NCI-H1436 treated with DMSO at 0.1 percent for 48 hours (cell line): ENCODE measurements at places on chromosomes 5 and 9.

DNA sequence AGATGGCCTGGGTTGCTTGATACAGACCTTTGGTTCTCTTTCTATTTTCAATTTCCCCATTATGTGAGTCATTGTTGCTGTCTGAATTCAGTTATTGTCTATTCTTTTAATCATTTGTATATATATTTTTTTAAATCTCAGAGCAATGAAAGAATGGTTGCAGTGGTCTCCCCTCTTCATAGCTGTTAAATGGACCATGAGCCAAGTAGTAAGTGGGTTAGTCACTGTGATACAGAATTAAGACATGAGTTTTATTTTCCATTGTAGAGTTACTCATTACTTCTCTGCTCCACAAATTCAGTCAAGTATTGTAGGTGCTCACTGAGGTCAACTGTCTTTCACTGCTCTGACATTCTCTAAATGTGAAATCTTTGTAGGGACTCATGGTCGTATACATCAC is 174.6 kb upstream of the GRAMD2B start:
- DNase-seq: no peak

GRCh38 chr5:57884346-57885102 is 401.9 kb upstream of the ACTBL2 start:
- no peak for DNase-seq

DNA sequence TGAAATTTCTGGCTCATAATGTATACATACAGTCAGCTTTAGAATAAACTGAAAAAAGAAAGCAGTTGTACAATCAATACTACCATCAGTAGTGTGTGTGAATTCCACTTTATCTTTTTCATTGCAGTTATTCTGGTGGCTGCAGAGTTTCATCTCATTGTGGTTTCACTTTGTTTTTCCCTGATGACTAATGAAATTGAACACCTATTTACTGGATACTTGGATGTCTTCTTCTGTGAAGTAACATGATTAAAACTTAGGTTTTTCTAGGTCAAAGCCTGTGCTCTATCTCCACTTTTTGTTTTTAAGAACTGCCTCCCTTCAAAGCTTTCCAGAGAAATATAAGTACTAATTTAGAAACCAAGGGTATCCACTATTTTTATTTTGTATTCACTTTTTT is 174.3 kb downstream of the TRPM3 start:
- no peak for DNase-seq

DNA sequence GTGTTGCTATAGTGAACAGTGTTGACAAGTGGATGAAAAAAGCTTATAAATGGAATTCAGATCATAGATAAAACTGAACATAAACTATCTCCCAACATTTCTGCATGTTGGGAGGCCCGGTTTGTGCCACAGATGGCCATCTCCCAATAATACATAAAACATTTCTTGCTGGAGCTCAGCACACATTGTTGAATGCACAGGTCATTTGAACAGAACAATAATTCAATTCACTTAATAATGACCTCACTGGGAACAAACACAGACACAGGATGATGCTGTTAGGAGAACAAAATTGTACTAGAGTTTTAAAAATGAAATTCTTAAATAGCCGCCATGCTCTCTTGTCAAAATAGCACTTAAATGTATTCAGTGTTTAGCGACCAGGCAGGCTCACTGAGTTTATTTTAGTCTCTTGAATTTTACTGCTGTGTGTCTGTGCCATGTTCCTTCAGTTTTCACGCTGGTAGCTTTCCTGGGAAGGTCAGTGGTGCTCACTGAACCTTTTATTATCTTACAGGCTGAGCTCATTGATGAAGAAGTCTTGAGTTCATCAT is 85.0 kb upstream of the SSBP2 start:
- no peak for DNase-seq

DNA sequence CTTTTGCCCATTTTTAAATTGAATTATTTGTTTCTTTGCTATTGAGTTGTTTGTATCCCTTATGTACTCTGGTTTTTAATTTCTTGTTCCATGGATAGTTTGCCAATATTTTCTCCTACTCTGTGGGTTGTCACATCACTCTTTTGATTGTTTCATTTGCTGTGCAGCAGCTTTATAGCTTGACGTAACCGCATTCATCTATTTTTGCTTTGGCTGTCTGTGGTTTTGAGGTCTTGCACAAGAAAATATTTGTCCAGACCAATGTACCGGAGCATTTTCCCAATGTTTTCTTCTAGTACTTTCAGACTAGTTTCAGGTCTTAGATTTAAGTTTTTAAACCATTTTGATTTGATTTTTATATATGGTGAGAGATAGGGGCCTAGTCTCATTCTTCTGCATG is 36.2 kb upstream of the ZNF366 start:
- DNase-seq: no peak

- no peak for DNase-seq
Observed at GRCh38 chr9:79591458-79591857, 19.7 kb downstream of the TLE4 start.

DNA sequence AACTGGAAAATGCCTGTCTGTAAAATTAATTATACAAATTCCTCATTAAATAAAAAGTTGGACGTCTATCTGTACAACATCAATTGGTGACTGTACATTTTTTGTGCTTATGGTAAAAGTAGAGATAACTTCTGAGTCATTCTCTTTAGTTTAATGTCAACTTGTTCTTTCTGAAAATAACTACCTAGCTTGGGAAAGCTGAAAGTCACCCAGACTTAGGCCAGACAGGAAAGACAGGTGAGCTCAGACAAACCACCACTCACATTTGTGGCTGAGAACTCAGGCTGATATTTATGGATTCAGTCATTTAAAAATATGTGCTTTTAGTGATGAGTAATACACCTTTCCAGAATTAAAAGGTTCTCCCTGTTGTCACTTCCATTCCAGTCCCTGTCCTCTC is 31.9 kb upstream of the ENTREP1 start:
- DNase-seq: no peak

- no peak for DNase-seq
Observed at GRCh38 chr5:179599100-179599499, 24.4 kb downstream of the HNRNPH1 start.

DNA sequence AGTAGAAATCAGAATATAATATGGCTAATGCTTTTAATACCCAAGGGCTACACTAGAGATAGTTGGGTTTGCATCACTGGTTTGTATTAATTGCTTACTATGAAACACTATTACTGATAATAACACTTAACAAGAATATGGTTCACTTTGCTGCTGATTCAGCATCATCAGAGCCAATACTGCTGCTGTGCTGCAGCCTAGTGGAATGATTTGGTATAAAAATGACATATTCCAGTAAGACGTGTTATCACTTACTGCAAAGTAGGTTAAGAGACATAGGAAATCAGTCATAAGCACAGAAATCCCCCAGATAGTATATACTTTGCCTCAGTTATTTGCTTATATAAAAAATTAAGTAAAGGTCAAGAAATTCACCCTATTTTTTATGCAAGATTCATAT is 2.8 kb downstream of the CDH10 start:
- no peak for DNase-seq

GRCh38 chr9:135501261-135502167 is 1.0 kb downstream of the MRPS2 start:
- DNase-seq: no peak

DNA sequence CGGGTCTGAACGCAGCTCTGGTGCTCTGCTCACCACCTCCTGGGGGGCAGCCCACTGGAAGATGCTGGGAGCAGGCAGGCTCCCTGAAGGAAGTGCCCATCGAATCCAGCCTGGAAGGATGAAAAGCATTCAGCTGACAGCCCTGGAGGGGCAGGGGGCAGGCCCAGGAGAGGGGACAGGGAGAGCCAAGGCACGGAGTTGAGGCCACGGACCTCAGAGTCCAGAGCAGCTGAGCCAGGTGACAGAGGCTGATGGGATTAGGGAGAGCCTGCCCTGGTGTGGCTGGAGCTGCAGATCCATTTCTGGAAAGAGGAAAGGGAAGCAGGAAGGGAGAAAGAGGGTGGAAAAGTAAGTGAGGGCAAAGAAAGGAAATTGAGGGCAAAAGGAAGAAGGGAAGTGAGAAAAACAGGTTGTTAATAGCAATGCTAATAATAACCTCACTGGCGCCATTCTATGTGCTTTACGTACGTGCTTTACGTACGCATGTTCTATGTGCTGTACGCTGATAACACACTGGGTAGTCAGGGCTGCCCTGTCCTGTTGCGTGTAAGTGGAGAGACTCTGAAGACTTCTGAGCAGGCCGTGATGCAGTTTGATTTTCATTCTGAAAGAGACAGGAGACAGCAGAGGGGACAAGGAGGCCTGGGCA is 52.6 kb downstream of the LMX1B start:
- DNase-seq: no peak

DNA sequence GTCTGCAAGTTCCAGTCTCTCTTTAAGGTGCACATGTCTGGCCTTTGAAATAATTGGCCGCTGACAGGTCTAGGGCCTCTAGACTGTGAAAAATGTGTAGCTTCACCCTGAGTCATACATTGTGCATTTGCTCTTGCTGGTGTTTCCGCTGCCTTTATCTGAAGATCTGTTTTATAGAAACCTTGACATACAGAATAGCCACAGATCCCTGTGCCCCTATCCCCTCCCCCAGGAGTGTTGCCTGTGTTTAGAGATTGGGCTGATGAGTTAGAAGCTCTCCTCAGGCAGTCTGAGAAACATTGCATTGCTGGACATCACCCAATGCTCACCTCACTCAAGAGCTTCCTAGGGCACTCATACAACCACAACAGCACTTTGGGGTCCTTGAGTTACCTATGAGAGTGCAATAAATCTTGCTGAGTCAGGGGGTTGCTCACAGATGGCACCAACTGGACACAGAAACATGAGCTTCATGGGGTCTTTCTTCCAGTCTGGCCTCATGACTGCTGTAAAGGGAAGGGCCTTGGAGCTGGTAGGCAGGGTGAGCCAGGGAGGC is 3.8 kb upstream of the ZNF782 start:
- DNase-seq: no peak

- no peak for DNase-seq
Observed at GRCh38 chr5:155181542-155181941, 168.0 kb downstream of the KIF4B start.

GRCh38 chr9:97366476-97366875 is 45.4 kb upstream of the TDRD7 start:
- no peak for DNase-seq

DNA sequence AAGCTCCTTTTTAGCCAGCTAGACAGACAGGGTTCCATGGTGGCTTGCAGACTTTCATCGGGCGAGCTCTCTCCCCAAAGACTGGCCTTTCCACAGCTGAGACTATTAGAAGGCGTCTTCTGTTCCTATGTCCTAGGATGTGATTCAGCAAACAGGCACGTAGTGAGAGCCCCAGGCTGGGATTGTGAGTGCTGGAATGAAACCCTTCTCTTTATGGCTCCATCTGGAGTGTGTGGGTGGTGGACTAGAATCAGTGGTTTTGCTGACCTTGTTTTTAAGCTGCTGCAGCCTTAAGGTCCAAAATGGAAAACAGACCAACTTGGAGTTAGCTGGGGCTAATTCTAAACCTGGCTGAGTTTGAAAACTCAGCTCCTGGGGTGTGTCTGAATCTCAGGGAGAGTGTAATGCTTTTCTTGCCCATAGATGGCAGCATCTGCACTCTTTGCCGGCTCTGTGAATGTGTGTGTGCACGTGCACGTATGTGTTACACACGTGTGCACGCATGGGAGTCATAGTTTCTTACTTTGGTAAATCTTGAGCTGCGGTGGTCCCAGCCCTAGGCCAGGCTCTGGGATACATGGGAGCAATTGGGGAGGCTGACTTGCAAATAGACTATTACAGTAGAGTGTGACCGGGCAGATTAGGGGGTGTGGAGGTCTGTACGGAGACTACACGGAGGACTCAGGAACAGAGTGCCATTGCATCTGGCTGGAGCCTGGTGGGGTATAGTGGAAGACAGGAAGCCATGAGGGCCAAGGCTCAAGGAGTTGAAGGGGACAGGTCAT is 10.7 kb downstream of the GSN start:
- no peak for DNase-seq

DNA sequence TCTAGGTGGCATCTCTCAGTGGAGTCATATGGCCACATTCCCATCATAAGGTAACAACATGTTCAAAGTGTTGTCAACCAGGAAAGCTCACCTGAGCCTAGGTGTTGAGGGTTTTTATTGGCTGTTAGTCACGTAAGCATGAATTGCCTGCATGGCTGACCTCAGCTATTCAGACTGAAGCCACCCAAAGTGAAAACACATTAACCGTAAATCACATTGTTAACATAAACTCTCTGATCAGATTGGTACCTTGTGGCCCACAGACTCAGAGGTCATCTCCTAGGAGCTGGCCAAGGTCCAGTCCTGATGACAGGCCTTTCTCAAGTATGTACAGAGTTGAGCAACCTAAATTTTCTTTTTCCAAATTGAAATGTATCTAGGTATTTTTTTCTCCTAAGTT is 26.7 kb downstream of the SRFBP1 start:
- no peak for DNase-seq

DNA sequence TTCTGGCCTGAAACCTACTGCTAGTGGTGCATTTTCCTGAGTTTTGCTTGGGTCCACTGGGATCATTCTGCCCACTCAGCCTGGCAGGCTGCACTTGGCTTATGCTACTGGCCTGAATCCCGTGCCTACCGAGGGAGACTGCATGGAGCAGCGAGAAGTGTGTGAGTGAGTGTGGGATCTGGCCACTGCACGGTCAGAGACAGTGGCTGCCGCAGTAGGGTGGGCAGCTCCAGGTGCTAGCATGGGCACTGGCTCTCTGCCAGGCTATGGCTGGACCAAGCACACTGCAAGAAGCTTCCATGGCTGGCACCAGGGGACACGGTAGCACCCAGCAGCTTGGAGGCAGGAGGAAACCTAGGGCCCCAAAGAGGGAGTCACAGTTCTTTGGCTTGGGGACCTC is 1058.7 kb upstream of the ACO1 start:
- DNase-seq: no peak

DNA sequence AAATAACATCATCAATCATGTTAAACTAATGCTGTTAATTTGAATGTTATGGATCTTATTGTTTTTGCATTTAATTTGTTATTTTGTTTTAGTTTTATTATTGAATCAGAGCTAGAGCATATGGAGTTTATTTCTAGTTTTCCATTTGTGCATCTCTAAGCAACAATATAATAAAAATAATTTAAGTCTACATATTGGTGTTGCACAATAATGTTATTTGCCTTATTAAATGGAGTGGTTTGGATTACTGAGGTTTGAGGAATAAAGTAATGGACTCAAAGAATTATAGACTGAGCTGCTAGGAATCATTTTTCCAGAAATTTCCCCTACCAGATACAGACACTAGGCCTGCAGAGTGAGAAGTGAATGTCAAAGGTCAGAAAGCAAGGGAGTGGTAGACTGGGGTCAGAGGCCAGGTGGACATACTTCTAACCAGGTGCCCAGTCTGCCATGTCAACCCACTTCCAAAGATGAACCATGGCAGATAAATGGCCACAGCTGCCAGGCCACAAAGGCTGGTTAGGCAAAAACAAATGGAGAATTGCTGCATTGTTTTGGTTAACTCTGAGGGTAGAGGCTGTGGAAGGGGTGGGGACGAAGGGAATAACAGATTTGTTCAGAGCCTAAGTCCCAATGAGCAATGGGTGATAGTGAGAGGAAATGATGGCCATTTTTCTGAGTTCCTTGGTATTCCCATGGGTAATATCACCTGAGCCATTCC is 113.1 kb downstream of the FBXL7 start:
- no peak for DNase-seq

DNA sequence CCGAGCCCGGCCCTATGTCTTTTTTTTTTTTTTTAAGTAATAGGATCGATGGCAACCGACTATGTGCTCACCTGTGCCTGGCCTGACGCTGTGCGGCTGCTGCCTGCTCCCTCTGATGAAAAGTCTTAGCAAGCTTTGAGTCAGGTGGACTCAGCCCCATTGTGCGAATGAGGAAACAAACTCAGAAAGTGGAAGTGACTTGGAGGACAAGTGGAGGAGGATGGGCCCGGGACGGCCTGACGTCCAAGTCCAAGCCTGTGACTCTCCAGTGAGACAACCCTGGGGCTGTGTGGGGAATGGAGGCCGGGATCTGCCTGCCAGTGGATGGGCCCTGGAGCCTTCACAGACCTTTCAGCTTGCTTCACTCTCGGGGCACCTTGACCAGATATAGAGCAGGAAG is 57.9 kb downstream of the EXD3 start:
- no peak for DNase-seq
